Breast epithelium (tissue), 4 donors: ENCODE measurements at places on chromosomes 3 and 15. TPM values are rescaled to one million over a fixed set of nuclear protein-coding genes. Genes with fewer than 3 reads are reported as not detected.

- no peak for DNase-seq
These were observed 240.8 kb upstream of the CNTN6 start for GRCh38 chr3:852033-852432.

DNA sequence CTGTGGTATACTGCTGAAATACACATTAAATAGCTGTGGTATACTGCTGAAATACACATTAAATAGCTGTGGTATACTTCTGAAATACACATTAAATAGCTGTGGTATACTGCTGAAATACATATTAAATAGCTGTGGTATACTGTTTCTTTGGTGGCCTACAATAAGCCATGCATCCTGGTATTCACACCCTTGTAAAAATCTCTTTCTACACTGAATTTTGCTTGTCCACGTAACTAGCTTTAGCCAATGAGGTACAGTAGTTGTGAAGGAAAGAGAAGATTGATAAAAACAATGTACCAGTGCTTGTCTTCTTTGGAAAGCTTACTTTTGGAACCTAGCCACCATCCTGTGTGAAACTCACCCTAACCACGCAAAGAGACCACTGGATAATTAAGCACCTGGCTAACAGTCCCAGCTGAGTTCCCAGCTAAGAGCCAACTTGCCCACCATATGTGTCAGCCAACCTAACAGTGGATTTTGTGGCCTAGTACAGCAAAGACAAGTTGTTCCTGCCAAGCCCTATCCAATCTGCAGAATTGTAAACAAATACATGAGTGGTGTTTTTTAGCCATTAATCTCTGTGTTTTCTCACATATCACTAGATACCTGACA, 103.4 kb upstream of the MELTF start:
- no peak for DNase-seq

ASB14 gene
- total RNA-seq = not detected

DNA sequence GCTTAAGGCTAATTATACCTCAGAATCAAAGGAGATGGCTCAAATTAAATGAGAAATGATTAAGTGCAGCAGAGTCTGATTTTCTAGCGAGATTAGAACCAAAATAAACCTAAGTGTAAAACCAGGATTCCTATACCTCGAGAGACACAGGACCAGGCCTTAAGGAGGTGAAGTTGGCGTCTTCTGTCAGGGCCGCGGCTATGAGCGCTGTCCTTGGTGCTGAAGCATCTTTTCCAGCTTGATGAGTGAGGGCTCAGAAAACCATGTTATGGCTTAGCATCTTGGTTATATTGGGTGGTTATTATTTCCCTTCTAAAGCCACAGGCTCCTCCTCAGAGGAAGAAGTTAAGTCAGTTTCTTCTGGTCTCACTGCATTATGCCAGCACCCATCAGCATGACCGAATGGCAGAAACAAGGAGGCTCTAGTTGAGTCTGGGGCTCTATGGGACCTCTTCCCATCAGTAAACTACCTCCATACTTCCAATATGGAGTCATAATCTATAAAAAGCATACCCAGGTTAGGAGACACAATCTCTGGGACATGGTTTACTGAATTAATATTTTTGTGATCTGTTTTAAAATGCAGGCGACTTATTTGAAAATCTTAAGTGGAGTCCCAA, 120.1 kb upstream of the NMNAT3 start:
- DNase-seq = no peak

DNA sequence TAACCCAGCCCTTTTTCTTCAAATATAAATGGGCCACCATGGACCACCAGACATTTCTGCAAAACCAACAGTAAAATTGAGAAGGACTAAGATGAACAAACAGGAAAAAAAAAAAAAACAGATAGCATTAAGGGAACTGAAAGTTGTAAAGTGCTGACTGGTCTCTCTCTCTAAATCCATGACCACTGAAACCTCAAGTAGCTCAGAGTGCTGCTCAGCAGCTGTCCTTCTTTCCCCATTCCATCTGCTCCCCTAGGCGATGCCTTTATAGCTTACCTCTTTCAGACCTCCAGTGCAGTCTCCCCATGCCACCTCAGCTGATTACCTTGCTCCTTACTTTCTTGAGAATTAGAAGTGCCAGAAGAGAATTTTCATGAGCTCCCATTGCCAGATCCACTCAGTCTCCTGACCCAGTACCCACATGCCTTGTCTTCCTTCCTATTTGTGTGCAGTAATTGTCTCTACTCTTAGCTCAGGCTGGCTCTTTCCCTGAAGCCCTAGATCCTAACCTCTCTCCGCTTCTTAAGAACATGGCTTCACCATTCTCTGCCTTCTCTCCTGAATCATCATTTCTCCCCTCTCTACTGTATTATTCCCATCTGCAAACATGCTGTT, 23.9 kb upstream of the XIRP1 start:
- DNase-seq = no peak

- DNase-seq = no peak
These were observed 69.0 kb downstream of the RBM6 start for GRCh38 chr3:50008931-50009330.

DNA sequence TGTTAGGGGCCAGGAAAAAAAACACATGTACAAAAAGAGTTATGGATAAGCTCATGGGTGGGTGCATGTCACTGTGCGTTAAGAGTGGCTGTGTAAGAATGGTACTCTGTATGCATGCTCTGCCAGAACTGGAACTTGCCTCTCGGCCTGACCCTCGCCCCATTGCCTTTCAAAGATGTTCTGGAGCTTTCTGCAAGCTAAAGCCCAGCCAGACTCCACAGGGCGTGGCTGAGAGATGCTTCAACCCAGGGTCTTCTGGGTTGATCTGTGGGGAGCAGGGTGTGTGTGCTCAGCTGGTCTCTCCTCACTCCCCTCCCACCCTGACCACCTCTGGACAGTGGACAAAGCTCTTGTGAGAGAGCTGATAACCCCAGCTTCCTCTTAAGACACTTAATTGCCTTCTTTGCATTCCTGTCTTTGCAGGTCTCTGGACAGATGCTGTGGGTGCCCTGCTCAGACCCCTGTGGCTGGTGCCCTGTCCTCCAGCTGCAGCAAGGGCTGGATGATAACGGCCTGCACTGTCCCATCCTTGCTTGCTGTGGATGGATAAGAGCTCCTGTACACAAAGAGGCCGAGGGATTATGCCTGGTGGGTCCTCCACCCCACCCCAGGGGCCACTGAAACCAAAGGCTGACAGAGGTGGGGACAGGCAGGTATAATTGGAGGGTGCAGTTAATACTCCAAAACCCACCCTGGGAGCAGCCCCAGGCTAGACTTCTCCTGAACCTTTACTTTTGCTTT, 28.7 kb downstream of the ALDH1L1 start:
- no peak for DNase-seq

- no peak for DNase-seq
These were observed 14.7 kb downstream of the IGSF11 start for GRCh38 chr3:119019767-119020518.

- DNase-seq = no peak
These were observed 7.0 kb downstream of the MAPKAPK3 start for GRCh38 chr3:50623840-50624474.
